ENCODE measurements at places on chromosomes 11 and 22. TPM values are rescaled to one million over a fixed set of nuclear protein-coding genes. Genes with fewer than 3 reads are reported as not detected.

HORMAD2 gene
- total RNA-seq = not detected

DNA sequence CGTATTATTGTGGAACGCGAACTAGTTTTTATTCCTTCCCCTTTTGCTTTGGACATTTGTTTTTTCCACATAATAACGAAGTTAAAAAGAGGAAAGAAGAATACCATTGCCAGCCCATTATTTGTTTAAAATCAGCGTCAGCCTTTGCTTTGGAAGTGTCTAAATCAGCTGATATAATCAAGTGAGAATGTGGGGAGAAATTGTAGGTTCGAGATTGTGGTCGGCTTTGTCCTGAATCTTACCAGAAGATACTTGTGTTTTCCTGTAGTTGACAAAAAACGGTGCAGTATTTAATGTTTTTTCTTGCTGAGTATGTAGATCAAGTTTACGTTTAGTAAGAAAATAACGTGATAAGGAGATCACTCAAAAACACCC is 935 bp downstream of the ZNF143 start:
- H3K27me3 ChIP-seq = no peaks in the 10 kb centered on the region
- peak overlapping the region; percentile 96 for H3K27ac ChIP-seq

GRCh38 chr11:17840101-17840548 is 105.5 kb downstream of the KCNC1 start:
- H3K36me3 ChIP-seq = no peaks in the 10 kb centered on the region
- no peak overlapping the region for H3K27ac ChIP-seq
- H3K4me3 ChIP-seq = no peak overlapping the region
- no peaks in the 10 kb centered on the region for H3K27me3 ChIP-seq
- no peak for DNase-seq

KRTAP5-3 gene
- total RNA-seq = not detected

SMPD1 gene
- 93.0 TPM for total RNA-seq

ST14 gene
- not detected for total RNA-seq

ESAM gene
- total RNA-seq = 0.71 TPM

FOLH1 gene
- not detected for total RNA-seq

DNA sequence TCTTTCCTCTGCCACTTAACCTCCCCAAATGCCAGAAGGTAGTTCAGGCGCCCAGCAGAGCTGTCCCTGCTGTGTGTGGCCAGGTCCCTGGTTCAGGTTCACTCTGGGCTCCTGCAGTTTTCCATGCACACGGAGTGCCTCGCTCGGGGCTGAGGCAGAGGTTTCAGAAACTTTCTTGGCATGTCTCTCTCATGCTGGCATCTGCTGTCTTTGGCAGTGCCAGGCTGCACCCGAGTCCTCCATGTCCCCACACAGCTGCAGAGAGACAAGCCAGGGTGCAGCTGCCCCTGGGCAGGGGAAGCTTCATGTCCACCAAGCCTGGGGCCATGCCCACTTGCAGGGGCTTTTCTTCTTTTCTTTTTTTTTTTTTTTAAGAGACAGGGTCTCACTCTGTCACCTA is 7.0 kb upstream of the NEFH start:
- H3K27ac ChIP-seq = no peak overlapping the region
- no peak overlapping the region for H3K4me3 ChIP-seq
- no peaks in the 10 kb centered on the region for H3K36me3 ChIP-seq

LRP4 gene
- total RNA-seq = 54.1 TPM

SLC22A25 gene
- total RNA-seq = not detected

GRCh38 chr22:42277988-42278776 is 7.7 kb upstream of the TCF20 start:
- peaks cover 8% of the 10 kb centered on the region for H3K27me3 ChIP-seq
- H3K4me1 ChIP-seq = peaks cover 8% of the 10 kb centered on the region
- no peak overlapping the region for H3K4me3 ChIP-seq
- H3K27ac ChIP-seq = no peak overlapping the region

KREMEN1 gene
- total RNA-seq = 5.4 TPM

DNA sequence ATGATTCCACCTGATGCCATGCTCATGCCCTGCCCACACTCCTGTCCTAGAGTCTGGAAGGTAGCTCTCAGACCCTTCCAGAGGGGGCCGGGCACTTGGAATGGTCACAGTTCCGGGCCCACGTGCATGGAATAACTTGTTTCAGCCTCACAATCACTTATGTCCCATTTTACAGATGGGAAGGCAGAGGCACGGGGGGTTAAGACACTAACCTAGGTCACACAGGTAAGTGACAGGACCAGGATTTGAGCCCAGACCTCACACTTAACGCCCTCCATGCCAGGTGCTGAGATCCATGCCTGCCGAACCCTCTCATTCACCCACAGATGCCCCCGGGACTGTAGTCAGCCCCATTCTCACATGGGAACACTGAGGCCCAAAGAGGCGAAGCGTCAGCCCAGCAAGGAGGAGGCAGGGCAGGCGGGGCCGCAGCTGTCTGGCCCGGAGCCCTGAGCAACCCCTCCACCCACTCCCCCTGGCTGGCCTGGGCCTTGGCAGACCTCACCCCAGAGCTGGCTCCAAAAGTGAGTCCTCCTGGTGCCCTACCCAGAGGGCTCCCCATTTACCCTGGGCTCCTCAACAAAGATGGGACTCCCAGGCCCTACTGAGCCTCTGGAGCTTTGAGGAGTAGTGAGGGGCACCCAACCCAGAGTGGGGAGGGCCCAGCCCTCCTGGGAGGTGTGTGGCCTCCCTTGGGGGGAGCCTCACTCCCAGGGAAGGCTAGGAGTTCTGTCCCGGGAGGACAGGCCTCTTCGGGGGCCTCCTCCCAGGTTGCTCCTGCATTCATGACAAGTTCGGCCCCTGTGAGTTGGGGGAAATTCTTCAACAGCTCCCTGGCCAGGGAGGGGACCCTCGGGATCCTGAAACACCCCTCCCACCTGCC is 2.4 kb upstream of the ALDH3B1 start:
- no peak overlapping the region for H3K27ac ChIP-seq
- no peaks in the 10 kb centered on the region for H3K27me3 ChIP-seq
- no peaks in the 10 kb centered on the region for H3K36me3 ChIP-seq
- H3K4me3 ChIP-seq = no peak overlapping the region
- peaks cover 56% of the 10 kb centered on the region for H3K4me1 ChIP-seq
- no peak for DNase-seq

TTC12 gene
- total RNA-seq = 12.6 TPM

DNA sequence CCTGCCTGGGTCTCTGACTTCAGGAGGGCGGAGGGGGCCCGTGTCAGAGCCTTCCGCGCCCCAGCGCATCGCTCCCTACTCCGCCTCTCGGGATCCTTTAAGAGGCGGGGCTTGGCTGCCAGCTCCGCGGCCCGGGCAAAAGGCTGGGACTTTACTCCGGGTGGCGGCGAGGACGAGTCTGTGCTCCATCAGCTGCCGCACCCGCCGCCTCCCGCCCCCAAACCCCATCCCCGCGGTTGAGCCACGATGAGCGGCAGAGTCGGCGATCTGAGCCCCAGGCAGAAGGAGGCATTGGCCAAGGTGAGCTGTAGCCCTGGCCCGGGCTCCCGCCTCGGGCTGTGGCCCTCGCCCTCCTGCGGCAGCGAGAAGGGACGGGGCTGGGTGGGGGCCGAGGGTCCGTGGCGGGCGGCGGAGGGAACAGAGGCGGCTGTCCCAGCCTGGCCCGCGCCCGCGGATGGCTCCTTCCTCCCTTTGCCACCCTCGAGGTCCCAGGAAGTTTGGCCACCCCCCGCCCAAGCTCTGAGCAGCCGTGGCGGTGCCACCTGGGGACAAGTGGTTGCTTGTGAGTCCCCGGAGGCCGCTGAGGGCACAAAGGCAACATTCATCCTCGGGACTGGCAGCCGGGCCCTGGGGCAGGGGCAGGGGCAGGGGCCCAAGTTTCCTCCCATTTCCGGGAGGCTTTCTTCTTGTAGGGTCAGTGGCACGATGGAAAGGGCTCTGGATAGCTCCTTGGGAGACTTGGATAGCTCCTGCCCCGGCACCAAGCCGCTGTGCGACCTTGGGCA is at the start of gene SEC14L2:
Gene SEC14L2, plus strand, starts transcription at position 148 of the 785 bp plus-strand sequence. Its CDS starts 99 bp downstream, at position 247.
- H3K4me3 ChIP-seq = peak within 1 kb of the TSS; percentile 93
- peaks cover 31% of the 10 kb centered on the region for H3K4me1 ChIP-seq
- DNase-seq = no peak
- H3K27me3 ChIP-seq = no peaks in the 10 kb centered on the region

DNA sequence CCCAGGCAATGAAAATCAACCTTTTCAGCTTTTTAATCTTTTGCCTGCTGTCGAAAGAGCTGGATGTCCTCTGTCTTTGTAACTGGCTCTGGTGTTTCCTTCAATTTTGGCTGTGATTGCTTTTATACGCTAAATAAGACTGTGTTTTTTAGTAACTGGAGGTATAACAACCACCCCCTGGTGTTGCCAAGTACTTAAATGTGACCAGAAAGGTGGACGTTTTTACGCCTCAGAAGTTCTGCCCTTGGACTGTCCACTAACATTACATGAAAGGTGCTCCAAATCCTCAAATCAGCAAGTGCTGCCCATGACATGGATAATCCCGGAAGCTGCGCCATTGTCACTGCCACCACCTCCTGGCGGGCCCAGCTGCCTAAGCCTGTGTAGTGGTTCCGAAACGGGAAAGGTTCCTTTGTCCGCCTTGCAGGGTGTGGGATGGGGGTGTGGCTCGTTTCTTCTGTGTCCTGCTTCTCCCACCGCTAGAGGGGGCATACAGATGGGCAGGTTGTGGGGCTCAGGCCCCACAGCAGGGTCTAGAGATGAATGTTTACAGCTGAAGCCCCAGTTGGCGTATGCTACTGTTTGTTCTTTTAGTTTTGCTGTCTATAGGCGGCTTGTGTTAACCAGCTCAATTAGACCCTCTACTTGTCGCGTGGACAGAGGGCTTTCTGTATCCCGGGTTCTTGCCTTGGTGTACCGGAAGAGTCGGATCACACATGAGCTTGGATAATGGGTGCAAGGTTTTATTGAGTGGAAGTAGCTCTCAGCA is 82.2 kb upstream of the SEPTIN5 start:
- H3K36me3 ChIP-seq = no peaks in the 10 kb centered on the region
- no peaks in the 10 kb centered on the region for H3K27me3 ChIP-seq
- DNase-seq = peak; percentile 83
- H3K27ac ChIP-seq = no peak overlapping the region

OR2AG2 gene
- 0.08 TPM for total RNA-seq

GRCh38 chr11:35330156-35330889 is 89.0 kb downstream of the SLC1A2 start:
- H3K4me1 ChIP-seq = no peaks in the 10 kb centered on the region
- H3K27me3 ChIP-seq = no peaks in the 10 kb centered on the region
- DNase-seq = no peak
- no peaks in the 10 kb centered on the region for H3K36me3 ChIP-seq
- H3K4me3 ChIP-seq = no peak overlapping the region
- H3K27ac ChIP-seq = no peak overlapping the region

GRCh38 chr11:43920598-43921419 is 21.6 kb upstream of the C11orf96 start:
- no peak overlapping the region for H3K4me3 ChIP-seq
- peak; percentile 46 for DNase-seq
- peaks cover 31% of the 10 kb centered on the region for H3K4me1 ChIP-seq
- H3K27ac ChIP-seq = peak overlapping the region; percentile 75
- H3K36me3 ChIP-seq = peaks cover 25% of the 10 kb centered on the region

DNA sequence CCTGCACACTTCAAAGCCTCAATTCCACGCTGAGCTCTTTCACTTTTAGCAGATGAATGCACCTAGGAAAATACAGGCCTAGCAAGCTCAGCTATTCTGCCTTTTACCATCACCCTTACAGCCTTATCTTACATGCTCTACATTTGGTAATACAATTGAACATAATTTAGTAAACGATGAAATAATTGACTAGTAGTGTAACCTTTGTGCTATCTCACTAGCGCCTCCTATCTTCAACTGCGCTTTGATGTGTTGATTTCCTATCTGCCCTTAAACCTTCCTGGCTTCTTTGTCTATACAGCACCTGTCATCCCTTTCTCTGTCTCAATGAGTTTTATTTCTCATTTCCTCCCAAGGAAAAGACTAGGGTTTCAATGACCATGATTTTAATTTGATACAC is 149.7 kb downstream of the LRRC4C start:
- H3K4me1 ChIP-seq = no peaks in the 10 kb centered on the region
- no peak overlapping the region for H3K4me3 ChIP-seq
- H3K27me3 ChIP-seq = no peaks in the 10 kb centered on the region
- no peak for DNase-seq

OLFML1 gene
- 59.7 TPM for total RNA-seq

F2 gene
- total RNA-seq = 0.19 TPM

GRAP2 gene
- not detected for total RNA-seq

All from osteocyte (in vitro differentiated cells).